ENCODE measurements at places on chromosomes 3 and 15.

DNA sequence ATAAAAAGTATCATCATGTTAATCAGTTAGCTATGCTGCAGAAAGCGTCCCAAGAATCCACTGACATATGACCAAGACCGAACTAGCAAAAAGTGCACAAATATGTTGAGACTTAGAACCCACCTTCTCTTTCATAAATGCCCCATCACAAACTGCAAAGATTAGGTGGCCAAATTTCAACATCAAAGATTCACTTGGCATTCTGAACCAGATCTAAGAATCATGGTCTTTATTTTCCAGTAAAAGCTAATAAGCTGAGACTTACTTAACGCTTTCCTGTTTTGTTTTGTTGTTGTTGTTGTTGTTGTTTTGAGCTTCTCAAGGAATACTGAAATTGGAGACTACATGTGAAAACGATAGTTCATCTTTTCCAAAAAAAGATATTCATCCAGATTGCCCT is 62.4 kb downstream of the ZBTB20 start:
- no peak for DNase-seq

DNA sequence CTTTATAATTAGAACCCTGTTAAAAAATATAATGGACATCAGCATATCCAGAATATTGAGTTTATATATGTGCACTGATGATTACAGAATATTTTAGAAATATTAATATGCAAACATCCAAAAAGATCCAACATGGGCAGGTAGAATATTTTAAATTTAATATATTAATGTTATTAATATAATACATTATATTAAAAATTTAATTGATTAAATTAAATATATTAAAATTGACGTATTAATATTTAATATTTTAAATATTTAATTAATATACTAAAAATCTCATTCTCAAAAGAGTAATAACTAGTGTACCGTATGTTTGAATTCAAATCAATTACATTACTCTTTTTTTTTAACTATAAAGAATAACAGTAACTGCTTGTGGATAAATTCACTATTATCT is 73.8 kb upstream of the FURIN start:
- DNase-seq: no peak

DNA sequence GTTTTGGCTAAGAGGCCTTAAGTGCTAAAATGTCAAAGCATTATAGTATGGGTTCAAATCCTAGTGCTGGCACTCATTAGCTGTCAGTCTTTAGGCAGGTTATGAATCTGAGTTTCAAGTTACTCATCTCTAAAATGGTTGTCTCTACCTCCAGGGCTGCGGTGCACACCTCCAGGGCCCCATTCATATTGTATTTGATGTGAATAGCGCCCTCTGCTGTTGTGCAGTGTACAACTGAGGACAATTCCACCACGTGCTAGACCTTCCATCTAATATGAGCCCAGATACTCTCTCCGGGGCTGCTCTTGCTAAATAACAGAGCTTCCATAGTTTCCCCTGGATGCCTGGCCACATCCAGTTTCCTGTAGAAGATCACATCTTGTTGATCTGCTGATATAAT is 54.3 kb downstream of the OXNAD1 start:
- peak; percentile 55 for DNase-seq

- no peak for DNase-seq
These were observed 5.4 kb downstream of the VIPR1 start for GRCh38 chr3:42507761-42508335.

DNA sequence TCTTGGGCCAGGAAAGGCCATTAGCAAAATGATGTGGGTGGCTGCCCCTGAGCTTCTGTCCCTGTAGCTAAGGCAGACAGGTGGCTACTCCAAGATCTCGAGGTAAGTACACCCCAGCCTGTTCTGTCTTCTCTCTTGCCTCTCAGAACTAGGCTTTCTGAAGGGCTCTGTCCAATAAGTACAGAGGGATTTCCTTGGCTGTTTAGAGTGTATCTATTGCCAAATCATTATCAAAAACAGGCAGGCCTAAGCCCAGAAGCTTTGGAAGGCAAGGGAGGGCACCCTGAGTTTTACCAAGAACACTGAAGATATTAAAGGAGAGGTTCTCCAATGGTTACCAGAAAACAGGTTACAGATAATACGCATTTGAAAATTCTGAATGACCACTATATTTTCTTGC is 156.6 kb downstream of the MYRIP start:
- no peak for DNase-seq

Measured in mesendoderm (in vitro differentiated cells).